ENCODE measurements at places on chromosomes 6 and 20.

- no peak for DNase-seq
These were observed 5.8 kb downstream of the UBE2C start for GRCh38 chr20:45818239-45818638.

DNA sequence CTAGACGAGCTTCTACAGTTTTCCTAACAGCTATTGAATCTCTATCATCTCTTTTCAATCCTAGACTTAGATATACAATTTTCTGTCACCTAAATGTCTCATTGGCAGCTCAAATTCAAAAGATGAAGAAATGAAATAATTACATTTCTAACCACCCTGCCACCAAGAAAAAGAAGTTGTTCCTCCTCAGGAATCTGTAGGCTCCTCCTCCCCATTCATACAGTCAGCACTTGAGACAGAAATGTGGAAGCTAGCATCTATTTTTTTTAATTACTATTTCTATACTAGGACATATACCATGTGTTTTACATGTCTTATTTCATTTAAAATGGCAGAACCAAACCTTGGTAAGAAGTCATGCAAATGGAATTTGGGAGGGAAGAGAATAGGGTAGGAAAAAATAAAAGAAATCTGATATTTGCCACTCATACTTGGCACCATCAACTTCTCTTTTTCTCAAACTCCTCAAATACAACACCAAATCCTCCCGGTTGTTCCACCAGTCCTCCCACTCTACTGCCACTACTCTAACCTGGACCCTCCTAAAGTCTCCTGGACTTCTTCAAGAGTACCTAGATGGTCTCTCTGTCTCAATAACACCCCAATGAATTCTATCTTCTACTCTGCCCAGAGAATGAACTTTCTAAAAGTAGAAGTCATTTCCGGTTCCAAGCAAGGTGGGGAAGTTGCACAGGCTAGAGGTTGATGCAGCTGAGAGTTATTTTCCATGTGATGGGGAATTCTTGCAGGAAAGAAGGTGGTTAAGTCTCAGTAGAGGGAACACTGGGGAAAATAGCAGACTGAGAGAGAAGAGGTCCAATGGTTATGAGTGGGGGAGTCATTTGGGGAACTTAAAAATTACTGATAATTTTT lies 54.1 kb downstream of the ATXN1 start:
- DNase-seq = no peak

GRCh38 chr6:77650098-77650663 lies 2.7 kb upstream of the MEI4 start:
- DNase-seq = no peak

- no peak for DNase-seq
These were observed 92.8 kb downstream of the PTPRT start for GRCh38 chr20:43096931-43097260.

Measured in tibial artery (tissue), 4 donors.